NCI-H69 (cell line): ENCODE measurements at places on chromosomes 2 and 18.

GRCh38 chr2:82675186-82675585 is 1783.9 kb downstream of the SUCLG1 start:
- no peak for DNase-seq

DNA sequence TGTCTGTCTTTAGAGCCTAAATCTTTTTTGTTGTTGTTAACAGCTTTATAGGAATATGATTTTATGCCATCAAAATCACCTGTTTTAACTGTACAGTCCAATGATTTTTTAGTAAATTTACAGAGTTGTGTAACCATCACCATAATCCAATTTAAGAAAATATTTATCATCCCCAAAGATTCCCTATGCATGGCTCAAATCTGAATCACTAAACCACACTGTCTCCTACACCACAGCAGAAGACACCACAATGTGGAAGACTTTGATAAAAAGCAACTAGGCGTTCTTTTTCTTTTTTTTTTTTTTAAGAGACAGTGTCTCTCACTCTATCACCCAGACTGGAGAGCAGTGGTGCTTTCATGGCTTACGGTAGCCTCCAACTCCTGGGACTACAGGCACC is 99.6 kb downstream of the TXNL1 start:
- no peak for DNase-seq

- DNase-seq = no peak
Observed at GRCh38 chr18:31973929-31974546, 31.1 kb upstream of the TRAPPC8 start.

DNA sequence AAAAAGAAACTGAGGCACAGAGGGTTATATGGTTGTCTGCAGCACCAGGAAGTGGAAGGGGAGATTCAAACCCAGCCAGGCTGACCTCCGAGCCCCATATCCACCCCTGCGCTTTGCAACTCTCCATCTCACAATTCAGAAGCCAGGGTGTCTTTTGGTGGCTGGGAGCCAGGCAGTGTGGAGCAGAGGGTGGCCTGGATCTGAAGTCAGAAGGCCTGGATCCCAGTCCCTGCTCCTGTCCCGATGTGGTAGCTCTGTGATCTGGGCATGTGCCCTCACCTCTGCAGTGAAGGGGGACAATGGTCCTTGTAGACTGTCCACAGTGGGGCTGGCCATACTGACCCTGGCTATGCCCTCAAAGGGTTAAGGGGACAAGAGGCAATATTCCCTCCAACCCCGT is 57.0 kb downstream of the CIB4 start:
- no peak for DNase-seq

DNA sequence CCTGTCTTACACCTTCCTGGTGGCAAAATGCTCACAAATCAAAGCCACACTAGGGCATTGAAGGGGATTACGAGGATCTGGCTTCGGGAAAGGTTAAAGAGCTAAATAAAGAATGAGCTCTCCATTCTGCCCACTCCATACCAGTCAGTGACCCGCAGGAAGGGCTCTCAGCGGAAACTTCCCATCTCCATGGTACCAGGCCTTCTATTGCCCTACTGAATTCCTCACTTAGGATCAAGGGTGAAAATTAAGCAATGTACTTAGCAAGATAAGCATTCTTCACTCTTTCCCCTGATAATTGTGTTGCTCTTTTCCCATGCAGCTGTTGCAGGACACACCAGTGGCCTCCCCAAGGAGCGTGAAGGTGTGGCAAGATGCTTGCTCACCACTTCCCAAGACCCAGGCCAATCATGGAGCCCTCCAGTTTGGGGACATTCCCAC is 75.6 kb upstream of the TTC39C start:
- no peak for DNase-seq

- DNase-seq = peak; percentile 5
Observed at GRCh38 chr2:27322301-27322765, 564 bp downstream of the MPV17 start.

GRCh38 chr2:104857262-104858005 is 3.5 kb downstream of the POU3F3 start:
- no peak for DNase-seq
